ENCODE measurements at places on chromosomes 12 and 14. TPM values are rescaled to one million over a fixed set of nuclear protein-coding genes. Genes with fewer than 3 reads are reported as not detected.

COX14 gene
- total RNA-seq, result 54.2 TPM

PAH gene
- total RNA-seq, result not detected

- no peak for DNase-seq
Observed at GRCh38 chr14:104700225-104700651, 10.8 kb downstream of the INF2 start.

- DNase-seq, result no peak
Observed at GRCh38 chr12:49232940-49233841, 31.7 kb upstream of the TUBA1C start.

DNA sequence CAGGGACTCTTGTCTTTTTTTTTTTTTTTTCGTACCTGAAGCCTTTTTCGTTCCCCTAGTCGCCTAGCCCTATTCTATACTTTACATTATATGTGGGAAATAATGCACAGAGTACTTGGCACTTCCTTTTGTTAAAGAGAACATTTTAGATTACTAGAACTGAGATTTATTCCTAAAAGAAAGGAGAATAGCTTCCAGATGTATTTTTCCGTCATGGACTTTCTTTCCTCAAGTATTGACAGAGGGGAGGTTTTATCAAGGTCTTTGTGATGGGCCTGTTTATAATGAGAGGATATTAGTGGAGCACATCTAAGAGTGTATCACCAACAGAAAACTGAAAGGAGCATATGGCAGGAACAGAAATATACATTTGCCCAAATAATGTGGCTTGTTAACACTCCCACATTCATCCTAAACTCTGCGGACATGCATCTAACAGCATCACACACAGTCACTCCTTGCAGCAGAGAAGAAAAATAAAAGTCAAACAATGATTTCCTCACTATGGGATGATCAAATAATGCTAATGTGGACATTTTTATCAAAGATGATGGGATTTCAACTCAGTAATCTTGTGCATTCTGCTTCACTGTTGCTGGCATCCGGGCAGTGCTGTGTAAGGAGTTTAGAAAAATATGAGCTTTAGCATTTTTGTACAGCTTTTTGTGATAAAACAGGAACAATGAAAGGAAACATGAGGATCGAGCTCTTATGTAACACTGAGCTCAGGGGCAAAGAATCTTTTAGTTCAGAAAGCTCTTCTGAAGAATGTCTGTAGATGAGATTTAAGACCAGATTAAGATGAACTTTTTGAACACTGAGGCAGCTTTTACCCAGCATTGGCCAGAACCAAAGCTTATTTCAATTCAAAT is 183.1 kb downstream of the EGLN3 start:
- DNase-seq, result no peak

DNA sequence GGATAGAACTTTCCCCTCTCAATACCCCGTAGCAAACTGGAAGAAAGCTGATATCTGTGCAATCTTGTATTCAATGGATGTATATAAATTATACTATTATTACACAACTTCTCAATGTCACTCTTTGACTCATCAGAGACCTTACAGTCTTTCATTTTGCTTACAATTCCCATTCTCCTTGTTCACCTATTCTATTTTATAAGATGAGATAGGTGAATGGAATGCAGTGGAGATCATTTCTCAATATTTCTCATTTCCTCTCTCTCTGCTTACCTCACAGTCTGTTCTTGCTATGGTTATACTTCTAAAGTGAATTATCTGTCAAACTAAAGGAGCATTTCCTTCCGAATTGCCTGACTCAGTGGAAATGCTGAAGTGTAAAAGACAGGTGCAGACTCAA is 14.9 kb downstream of the FOXA1 start:
- no peak for DNase-seq

DNA sequence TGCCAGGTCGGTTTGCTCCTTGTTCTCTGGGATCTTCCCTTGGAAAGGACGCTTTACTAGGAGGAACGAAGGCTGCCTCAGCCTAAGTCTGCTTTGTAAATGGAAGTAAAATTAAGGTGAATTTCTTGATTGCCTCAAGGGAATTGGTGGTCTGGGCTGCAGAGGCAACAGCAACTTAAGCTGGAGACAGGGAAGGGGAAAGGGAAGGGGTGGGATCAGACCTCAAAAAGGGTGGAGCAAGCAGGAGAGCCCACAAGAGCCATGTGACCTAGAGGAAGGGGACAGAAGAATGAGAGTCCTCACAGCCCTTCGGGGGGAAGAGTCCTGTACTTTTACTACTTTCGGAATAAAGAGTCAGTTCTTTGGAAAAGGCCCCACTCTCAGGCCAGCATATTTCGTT is 147.9 kb downstream of the PPM1H start:
- no peak for DNase-seq
